Nucleus accumbens (tissue), 56 donors: ENCODE measurements at places on chromosomes 12 and 14.

DNA sequence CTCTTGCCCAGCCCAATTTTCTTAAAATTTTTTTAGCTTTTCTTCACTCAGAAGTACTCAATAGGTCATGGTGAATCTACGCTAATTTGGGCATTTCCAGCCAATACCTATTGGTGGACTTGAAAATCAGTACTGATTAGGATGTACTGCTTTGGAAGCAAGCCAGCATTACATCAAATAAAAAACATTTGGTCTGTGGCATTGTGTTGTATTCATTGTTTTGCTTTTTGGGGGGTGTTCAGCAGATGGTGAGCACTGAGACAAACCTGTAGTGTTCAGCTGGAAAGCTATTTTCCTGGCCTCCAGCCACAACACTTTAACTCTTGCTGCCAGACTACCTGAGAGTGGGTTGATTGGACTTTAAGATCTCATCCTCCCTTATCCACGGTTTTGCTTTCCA, 4.0 kb downstream of the MAPKAPK5 start:
- DNase-seq, result no peak

GRCh38 chr14:82710267-82710841, 1176.7 kb upstream of the SEL1L start:
- DNase-seq, result peak; percentile 1

- DNase-seq, result peak; percentile 75
Observed at GRCh38 chr12:63844391-63845341, at the start of gene SRGAP1. TSS of gene SRGAP1 (plus strand) at chr12:63844700. CDS start at chr12:63844817, 117 bp downstream.

DNA sequence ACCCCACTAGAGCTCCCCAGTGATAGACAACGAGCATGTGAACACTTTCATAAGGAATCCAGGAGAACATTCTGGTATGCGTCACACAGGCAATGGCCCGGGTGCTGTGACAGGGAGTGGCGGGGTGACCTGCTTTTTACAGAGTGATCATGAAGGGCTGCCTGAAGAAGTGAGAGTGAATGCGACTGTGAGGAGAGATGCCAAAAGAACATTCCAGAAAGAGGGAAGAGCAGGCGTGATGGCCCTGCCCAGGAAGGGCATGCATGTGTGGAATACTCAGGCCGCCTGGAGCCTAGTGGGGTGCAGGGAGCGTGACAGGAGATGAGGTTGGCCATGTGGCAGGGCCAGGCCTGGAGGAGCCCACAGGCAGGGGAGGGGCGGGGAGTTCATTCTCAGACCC, 53.8 kb downstream of the FZD10 start:
- DNase-seq, result no peak

DNA sequence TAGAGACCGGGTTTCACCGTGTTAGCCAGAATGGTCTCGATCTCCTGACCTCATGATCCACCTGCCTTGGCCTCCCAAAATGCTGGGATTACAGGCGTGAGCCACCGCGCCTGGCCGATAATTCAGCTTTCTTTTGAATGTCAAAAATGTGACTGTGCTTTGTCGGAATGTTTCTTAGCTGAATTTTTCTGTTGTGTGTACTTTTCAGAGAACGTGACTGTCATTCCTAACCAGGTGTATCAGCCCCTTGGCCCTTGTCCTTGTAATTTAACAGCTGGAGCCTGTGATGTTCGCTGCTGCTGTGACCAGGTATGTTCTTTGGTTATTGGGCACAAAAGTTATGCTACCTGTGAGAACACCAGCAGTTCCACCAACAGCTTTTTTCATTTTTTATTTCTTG, 8.1 kb downstream of the TCTN2 start:
- DNase-seq, result no peak

GRCh38 chr14:76827696-76828296, 1.6 kb downstream of the LRRC74A start:
- no peak for DNase-seq

- DNase-seq, result no peak
Observed at GRCh38 chr14:54026671-54027070, 70.0 kb upstream of the BMP4 start.

GRCh38 chr12:68393417-68393816, 61.3 kb upstream of the MDM1 start:
- no peak for DNase-seq

DNA sequence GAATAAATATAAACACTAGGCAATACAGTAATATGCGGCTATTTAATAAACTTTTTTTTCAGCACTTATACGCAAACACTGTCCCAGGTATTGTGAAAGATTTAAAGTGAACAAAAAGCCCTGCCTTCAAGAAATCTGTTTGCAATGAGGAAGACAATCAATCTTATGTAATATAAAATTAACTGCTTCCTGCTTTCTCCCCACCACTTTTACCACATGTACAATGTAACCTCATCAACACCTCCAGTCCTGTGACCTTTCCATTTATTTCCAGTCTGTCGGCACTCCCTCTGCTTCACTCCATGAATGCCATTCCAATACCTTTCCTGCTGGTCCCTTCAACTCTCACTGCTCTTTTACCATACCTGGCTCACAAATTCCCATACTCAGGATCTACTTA, 10.5 kb downstream of the SNX6 start:
- no peak for DNase-seq

GRCh38 chr12:28167981-28168485, 22.2 kb upstream of the CCDC91 start:
- DNase-seq, result no peak

DNA sequence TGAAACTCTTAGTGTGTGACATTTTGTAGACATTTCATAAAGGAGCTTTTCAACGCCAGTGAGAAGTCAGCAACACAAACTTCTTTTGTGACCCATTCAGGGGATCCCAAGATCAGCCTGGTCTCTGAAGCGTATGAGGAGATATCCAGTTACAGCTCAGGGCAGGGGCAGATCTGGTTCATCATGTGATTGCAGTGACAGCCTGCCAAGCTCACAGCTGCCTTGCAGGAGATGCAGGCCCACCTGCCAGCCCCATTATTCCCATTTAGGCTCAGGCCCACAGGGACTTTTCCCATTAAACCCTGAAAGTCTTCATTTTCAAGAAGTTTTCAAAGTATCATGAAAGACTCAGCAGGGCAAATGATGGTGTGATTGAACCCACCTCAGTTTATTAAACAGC, 38.3 kb downstream of the SRGAP1 start:
- no peak for DNase-seq

DNA sequence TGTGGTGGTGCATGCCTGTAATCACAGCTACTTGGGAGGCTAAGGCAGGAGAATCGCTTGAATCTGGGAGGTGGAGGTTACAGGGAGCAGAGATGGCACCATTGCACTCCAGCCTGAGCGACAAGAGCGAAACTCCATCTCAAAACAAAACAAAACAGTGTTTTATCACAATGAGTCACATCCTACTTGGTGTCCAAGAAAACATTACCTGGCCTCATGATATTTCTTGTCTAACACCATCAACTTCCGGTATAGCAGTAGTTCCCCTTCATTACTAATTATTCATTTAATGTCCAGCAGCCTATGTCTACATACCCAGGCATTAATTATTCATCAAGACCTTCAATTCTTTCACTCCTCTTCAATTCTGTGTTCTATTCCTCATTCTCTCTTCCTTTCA, 115.5 kb downstream of the CCDC59 start:
- no peak for DNase-seq

DNA sequence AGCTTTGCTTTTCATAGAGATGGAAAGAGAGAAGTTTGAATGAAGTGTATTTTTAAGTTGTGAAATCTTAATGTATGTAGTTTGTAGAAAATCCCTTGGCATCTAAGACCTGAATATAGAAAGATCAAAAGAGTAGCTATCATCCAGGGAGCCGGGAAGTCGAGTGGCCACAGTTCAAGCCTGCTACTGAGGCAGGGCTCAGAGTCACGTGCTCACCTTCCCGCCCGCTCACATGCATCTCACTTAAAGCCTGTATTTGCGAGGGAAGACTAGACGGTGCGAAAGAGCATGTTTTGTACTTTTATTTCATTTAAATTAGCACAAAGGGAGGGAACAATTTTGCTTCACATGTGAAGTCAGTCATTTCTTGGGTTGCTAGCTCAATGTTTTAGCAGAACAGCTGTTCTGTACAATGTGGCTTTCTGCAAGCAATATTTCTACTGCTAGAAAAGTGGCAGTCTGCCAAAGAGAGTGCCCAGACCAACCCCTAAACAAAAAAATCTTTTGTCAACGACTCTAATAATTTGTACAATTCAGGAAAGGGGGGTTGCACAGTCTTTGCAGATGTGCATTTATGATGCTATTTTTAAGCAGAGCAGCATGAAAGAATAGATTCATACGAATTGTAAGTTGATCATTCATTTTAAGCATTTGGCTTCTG, 290.7 kb downstream of the NPAS3 start:
- DNase-seq, result peak; percentile 42

GRCh38 chr12:98374007-98374406, 141.4 kb upstream of the TMPO start:
- no peak for DNase-seq

DNA sequence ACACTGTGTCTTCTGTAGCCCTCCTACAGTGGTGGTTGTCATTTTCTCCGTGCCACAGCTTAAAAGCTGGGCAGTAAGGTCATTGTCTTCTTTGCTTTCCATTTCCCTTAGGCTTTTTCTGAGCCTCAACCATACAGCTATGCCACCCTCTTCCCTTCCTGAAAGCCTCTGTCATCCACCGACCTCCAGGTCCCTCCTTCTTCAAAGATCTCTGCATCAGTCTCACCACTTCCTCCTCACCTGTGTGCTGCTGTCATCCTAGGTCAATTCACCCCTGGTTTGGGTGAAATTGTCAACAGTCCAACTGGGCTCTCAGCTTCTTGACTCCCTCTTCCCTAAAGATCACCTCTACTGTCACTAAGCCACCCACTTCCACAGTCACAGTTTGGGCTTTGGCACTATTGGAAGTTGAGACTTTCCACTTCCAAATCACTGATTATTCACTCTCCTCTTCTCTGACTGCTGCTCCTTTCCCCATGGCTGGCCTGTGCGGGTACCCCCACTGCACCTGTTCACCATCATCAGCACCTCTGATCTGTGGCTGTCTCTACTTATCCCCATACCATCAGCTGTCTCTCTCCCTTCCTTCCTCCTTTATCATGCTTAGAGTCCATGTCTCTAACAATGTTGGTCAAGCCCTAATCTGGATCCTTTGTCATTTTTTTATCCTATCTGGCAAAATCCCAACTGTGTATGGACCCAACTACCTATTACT, 15.5 kb upstream of the TSPAN9 start:
- DNase-seq, result no peak

- peak; percentile 8 for DNase-seq
Observed at GRCh38 chr12:8890313-8891085, 23.8 kb upstream of the PHC1 start.

DNA sequence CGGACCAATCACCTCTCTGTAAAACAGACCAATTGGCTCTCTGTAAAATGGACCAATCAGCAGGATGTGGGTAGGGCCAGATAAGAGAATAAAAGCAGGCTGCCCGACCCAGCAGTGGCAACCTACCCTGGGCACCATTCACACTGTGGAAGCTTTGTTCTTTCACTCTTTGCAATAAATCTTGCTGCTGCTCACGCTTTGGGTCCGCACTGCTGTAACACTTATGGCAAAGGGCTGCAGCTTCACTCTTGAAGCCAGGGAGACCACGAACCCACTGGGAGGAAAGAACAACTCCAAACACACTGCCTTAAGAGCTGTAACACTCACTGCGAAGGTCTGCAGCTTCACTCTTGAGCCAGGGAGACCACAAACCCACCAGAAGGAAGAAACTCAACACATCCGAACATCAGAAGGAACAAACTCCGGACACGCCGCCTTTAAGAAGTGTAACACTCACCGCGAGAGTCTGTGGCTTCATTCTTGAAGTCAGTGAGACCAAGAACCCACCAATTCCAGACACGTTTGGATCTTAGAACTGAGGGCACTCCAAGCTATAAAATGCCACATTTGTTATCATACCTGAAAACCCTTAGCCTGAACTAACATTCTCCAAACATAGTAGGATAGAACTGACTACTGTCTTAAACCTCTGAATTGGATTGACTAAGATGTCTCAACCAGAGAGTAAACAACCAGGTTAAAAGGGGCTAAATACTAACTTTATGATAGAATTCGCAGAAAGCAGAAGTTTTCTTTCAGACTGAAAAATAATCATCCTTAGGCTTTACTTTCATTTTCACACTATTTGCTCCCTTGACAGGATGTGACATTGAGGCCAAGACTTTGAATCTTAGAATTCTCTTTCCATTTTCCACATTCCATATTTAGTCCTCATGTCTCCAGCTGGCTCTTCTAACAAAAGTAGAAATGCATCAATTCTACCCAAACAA, 33.6 kb downstream of the CDKL1 start:
- no peak for DNase-seq

DNA sequence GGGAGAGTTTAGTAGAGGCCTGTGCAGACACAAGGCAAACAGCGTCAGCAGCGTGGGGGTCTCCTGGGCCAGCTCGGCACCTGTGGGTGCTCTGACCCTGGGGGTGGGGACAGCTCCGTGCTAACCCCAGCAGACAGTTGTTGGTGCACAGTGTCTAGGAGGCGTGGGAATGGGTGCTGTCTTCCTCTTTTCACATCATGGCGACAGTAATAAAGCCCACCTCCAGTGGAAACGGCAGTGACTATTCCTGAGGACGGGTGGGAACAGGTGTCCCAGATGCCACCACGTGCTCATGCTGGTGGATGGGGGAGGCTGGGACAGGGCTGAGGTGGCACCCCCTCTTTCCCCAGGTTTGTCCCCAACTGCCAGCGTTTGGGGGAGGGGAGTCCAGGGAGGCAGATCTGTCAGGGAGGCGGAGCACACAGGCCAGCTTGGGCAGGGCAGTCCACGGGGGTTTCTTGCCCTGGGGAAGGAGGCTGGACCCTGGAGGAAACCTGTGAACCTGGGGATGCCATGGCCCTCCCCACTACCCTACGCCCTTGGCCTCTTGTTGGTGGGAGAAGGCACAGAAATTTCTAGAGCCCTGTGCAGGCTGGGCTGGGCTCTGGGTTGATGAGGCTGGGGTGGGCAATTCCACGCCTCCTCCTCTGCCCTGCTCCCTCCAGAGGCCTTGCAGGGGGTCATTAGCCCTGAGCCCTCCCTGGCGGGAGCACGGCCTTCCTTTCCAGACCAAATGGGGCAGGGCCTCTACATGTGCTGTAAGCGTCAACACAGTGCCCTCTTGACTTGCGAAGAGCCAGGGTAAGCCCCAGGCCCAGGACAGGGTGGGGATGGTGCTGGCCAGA, 3.8 kb downstream of the ZBTB42 start:
- no peak for DNase-seq

DNA sequence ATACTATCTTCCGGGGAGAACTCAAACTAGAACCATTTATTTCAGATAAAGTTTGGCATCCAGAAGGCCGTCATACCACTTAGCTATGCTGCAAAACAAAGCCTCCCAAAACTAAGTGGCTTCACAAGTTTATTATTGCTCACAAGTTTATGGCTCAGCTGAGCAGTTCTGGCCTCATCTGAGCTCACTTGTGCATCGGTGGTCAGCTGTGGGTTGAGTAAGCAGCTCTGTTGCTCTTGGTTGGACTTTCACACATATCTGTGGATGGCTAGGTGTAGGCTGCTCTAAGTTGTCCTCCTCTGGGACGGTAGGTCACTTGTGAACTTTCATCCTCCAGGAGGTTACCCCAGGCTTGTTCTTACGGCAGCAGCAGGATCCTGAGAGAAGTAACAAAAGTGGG, 162.7 kb downstream of the BTG1 start:
- DNase-seq, result no peak

GRCh38 chr12:51199366-51199945, 18.4 kb downstream of the POU6F1 start:
- no peak for DNase-seq
